Brain microvascular endothelial cell (primary cell): ENCODE measurements at places on chromosomes 7 and 10.

- peak; percentile 12 for DNase-seq
Measured at GRCh38 chr7:158778471-158778870, 50.8 kb downstream of the ESYT2 start.

- no peak for DNase-seq
Measured at GRCh38 chr7:130918129-130919052, 184.4 kb upstream of the KLF14 start.

GRCh38 chr10:51083356-51083853 is 9.1 kb downstream of the PRKG1 start:
- DNase-seq: no peak

- DNase-seq: no peak
Measured at GRCh38 chr7:90666186-90666585, 70.1 kb downstream of the CDK14 start.

DNA sequence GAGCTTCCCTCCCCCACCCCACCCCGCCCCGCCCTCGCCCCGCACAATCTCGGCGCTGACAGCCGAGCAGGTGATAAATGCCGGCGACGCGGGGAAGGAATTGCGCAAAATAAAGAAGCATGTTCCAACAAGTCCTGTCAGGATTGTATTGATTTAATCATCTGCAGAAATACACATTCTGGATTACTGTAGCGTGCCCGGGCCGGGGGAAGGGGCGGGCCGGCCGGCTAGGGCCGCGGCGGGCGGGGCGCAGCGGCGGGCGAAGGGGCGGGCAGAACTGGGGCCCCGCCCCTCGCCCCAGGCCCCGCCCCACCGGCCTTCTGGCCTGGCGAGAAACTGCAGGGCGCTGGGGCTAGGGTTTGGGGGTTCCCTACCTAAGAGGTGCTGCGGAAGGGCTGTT is 88.9 kb upstream of the PAX2 start:
- DNase-seq: no peak

DNA sequence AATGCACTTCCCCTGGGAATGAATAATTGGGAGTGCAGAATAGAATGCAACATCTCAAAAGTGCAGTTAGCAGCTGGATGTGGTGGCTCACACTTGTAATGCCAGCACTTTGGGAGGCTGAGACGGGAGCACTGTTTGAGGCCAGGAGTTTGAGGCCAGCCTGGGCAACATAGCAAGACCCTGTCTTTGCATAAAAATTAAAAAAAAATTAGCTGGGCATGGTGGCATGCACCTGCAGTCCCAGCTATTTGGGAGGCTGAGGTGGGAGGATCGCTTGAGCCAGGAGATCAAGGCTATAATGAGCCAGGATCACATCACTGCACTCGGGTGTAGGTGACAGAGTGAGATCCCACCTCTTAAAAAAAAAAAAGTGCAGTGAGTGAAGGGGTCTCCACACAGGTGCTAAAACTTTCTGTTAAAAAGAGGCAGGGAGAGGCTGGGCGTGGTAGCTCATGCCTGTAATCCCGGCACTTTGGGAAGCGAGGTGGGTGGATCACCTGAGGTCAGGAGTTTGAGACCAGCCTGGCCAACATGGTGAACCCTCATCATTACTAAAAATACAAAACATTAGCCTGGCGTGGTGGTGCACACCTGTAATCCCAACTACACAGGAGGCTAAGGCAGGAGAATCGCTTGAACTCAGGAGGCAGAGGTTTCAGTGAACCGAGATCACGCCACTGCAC is 13.5 kb upstream of the ZMIZ1 start:
- DNase-seq: no peak

- no peak for DNase-seq
Measured at GRCh38 chr7:139777133-139777891, 486 bp downstream of the HIPK2 start.

- no peak for DNase-seq
Measured at GRCh38 chr7:143117395-143117794, 14.5 kb upstream of the PIP start.
